Activated CD4-positive, alpha-beta T cell treated with anti-CD3 and anti-CD28 coated beads, Interleukin-10, Interleukin-2, amounts not matched to agents 100 ng/mL and 50 ng/mL, durations not matched to agents 16 hours and 8 hours (primary cell): ENCODE measurements at places on chromosomes 2 and 18.

- DNase-seq: no peak
Observed at GRCh38 chr2:160752475-160753330, 259.1 kb upstream of the RBMS1 start.

GRCh38 chr2:56587456-56587855 is 403.7 kb downstream of the CCDC85A start:
- DNase-seq: no peak

GRCh38 chr2:15914596-15915385 is 25.6 kb upstream of the MYCN start:
- DNase-seq: no peak

- DNase-seq: no peak
Observed at GRCh38 chr2:1791685-1792435, 47.5 kb upstream of the PXDN start.

DNA sequence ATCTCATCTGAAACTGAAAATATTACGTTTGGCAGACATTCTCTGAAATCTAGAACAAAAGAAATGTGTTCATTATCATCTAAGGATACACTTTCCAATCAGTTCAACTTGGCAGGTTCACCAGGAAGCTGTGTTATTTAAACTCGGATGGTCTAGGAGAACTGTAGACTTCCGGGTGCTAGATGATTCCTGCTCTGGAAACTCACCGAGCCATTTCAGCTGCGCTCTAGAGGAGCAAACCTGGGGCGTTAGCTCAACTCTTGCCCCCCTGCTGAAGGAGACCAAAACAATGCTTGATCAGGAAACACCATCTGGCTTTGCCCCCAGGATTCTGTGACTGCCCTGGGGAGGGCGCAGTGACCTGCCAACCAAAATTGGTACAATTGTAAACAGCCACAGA is 22.9 kb downstream of the MLPH start:
- no peak for DNase-seq

DNA sequence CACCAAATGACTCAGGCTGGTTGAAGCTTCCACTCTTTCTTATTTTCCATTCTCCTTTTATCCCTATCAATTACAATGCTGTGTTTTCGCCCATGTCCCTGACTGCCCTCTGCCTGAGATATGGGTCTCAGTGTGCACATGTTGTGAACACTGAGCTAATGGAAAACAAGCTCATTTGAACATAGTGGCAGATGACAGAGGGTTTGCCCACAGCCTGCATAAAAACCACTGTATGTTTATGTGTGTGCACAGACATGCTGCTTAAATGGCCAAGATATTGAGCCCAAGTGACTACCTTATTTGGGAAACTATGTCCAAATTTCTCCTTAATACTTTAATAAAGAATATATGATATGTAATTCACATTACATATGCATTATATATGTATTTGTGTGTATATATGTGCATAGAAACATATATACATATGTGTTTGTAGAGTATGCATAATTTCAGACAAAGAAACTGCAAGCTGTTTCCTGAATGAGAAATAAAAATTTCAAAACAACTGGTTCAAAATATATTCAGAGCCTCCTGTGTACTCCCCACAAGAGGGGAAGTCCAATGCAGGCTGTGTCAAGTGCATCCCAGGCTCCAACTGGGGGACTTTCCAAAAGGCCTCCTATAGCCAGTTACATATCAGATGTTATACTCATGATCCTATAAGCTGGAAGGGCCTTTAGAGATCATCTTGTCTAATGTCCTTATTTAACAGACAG is 92.7 kb upstream of the CD302 start:
- peak; percentile 41 for DNase-seq

DNA sequence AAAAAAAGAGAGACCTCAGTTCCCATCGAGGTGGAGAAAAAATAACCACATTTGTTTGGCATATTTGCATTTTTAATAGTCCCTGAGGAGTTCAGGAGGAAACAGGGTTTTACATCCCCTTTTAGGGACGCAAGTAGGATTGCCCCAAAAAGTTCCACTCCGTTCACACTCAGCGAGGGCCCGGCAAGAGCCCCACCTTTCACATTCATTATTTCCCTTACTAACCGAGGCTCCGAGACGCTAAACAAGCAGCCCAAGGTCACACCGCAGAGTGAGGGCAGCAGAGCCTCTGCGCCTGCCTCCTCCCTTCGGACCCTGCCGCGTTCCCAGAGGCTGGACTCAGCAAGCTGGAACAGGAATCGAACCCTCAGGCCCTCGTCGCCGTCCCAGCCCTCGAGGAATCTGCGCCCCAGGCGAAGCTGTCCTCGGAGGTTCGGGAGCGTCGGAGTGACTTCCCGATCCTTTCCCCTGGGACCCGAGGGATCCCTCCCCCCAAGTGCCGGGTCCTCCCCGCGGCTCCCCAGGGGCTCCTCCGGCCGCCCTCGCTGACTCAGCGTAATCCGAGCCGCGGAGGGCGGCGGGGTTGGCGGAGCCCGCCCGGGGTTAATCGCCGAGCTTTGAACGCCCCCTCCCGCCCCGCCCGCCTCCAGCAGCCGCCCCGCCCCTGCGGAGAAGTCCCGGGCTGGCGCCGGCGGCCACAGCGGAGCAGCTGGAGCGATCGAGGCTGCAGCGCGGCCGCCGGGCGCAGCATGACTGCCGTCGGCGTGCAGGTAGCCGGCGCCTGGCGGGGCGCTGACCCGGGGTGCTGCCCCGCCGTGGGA is at the start of gene TMEM37:
TSS of gene TMEM37 (plus strand) at position 700 of the 821 bp plus-strand sequence. CDS start at position 750, 50 bp downstream.
- no peak for DNase-seq

DNA sequence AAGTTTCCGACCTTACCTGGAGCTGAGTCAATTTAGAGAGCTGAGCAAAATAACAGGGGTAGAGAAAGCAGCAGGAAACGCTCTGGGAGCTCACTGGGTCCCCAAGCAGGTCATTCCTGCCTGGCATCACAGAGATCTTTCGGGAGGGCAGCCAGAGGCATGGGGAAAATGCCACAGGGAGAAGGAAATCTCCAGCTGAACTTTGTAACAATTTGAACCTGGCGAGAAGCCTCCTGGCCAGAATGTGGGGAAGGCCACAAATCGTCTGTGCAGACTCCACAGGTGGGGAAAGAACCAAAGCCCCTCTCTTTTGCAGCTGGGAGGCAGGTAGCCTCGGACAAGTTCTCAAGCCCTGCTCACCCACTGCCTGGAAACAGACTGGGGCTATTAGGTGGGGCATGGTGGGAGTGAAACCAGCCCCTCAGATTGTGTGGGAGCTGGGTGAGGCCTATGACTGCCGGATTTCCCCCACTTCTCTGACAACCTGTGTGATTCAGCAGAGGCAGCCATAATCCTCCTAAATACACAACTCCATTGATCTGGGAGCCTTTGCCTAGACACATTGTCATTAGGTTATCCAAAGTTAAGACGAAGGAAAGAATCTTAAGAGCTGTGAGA is 53.9 kb downstream of the INO80D start:
- no peak for DNase-seq

DNA sequence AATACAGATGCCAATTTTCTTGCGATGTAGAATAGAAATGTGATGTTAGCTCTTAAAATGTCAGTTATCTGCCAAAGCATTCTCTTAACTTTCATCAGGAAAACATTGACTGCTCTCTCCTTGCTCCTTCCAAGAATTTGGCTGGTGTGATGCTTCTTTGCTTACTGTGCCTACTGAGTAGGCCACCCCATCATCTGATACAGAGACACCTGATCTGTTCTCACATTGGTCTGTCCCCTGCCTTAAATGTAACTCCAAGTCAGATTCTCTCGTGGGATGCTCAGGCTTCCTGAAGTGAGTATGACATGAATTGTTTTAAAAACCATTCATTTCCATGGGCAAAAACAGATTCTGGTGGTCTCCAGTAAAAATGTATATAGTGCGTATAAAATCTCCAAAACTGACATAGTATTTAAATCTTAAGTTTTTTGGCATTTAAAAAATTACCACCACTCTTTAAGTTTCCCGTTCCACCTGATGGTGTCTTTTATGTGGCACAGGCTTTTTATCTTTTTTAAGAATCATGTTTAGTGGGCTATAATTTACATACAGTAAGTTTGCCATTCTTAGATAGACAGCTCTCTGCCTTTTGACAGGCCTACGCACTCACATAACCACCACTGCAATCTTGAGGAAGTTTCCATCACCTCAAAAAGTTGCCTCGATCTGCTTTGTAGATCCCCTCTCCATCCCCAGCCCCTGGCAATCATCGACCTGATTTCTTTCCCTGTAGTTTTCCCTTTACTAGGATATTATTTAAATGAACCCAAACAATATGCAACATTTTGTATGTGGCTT is 36.6 kb downstream of the UBE2F start:
- DNase-seq: peak; percentile 13

DNA sequence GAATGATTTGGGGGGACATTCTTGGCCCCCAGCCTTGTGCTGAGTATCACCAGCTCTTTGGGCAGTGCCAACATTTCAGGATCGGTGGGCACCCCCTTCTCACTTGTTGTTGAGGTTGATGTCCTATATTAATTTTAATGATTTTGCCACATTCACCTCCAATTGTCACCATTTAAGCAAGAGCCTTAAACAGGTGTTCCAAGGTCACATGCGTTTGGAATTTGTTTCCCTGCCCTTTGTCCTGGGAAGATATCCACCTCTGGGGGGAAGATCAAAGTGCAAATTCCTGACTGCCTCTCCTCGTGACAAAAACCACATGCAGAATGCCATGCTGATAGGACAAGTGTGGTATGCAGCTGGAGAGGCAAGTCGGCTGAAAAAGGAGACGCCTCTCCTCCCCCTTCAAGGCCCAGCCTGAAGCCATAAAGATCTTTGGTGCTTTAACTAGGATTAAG is 72.5 kb upstream of the ID2 start:
- no peak for DNase-seq

- no peak for DNase-seq
Observed at GRCh38 chr2:204069804-204070203, 133.2 kb downstream of the ICOS start.

GRCh38 chr2:238063414-238064189 is 2.8 kb downstream of the SCLY start:
- DNase-seq: no peak

GRCh38 chr18:75439348-75439747 is 11.8 kb upstream of the SMIM21 start:
- no peak for DNase-seq

- no peak for DNase-seq
Observed at GRCh38 chr2:161976917-161977316, 97.1 kb downstream of the DPP4 start.

DNA sequence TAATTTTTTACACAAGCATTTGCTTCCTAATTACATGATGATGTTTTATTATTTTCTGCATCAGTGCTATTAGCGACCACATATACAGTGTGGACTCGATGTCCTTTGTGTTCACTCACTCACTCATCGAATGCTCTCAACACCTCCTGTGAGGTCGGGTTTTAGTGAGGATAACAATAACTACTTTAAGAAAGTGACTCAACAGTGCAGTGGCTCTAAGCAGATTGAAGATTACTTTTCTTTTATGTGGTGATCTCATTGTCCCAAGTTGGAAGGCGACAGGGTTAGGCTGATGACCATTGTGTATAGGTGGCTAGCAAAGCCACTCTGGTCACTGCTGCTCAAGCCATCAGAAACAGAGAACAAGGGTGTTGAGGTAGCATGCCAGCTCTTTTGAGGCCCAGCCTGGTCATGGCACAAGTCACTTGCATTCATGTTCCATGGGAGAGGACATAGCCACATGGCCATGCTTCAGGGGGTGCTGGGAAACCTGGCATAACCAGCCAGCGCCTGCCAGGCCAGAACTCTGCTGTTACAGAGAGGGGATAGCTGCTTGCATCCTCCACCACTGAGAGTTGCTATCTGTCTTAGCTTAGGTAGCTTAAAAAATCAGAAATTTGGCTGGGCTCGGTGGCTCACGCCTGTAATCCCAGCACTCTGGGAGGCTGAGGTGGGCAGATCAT is 60.4 kb downstream of the PDCL3 start:
- DNase-seq: no peak

DNA sequence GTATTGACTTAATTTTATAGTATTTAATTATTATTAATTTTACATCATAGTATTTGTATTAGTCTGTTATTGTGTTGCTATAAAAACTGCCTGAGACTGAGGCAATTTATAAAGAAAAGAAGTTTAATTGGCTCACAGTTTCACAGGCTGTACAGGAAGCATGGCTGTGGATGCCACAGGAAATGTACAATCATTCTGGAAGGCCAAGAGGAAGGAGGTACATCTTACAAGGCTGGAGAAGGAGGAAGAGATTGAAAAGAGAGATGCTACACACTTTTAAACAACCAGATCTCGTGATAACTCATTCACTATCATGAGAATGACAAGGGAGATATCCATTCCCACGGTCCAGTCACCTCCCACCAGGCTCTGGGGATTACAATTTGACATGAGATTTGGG is 2019.4 kb upstream of the PIK3C3 start:
- DNase-seq: no peak

GRCh38 chr18:55981712-55982475 is 393.9 kb upstream of the TCF4 start:
- DNase-seq: no peak

DNA sequence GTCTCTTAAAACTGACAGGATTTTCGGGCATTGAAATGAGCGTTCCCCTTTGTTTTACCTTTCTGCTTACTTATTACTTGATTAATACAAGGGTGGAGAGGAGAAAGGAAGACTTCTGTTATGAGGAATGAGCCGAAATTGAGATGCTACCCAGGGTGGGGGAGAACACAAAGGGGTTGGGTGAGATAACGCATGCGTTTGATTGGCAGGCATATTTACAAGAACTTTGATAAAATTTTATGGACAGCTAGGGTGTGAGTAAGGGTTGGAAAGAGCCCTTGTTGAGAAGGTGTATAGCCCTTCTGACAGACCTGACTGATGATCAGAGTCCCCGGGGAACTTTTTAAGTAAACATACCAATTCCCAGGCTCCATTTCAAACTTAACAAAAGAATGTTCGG is 1.8 kb downstream of the RNF138 start:
- DNase-seq: peak; percentile 31

DNA sequence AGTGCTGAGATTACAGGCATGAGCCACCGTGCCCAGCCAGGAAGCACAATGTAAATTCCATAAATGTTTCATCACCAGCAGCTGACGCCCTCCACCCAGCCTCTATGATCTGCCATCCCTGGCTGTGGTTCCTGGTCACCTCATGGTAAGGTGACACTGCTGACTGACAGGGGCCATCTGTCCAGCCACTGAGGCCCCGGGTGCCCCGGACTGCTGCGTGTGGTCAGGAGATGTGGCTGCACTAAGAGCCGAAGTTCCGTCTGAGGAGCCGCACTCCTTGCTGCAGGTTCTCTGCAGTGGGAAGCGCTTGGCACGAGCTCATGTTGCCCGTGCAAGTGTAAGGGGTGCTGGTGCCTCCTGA is 10.9 kb downstream of the NTSR2 start:
- no peak for DNase-seq

- no peak for DNase-seq
Observed at GRCh38 chr2:228847684-228848083, 423.4 kb downstream of the PID1 start.

GRCh38 chr2:222883420-222883819 is 22.6 kb downstream of the ACSL3 start:
- no peak for DNase-seq
